ENCODE measurements at places on chromosomes 5 and 9.

GRCh38 chr9:129891569-129891968 is 56.3 kb downstream of the USP20 start:
- DNase-seq = no peak

GRCh38 chr5:160039810-160040470 is 31.0 kb downstream of the TTC1 start:
- DNase-seq = no peak

DNA sequence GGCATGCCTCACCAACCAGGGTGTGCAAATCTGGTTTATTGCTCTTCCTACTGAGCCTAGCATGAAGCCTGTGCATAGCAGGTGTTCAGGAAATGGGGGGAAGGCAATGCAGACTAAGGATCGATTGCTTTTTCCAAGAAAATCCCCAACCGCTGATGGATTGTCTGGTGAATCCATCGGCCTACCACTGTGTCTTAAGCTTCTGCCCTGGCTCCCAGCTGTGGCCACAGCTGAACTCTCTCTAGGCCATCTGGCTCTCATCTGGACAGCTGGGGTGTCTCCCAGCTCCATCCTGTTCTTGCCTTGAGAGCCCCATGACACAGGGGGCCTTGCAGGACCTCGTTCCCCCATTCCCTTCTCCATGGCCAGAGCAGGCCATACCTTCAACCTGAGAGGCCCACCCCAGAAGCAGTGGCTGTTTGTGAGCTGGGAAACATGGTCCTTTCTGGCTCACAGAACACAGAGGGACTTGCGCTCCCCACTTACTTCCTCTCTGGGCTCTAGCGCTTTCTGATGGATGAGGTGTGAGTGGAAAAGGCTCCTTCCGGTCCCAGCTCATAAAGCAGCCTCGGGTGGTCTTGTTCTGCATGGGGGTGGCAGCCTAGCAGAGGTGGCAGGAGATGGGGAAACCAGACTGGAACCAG is 41.8 kb downstream of the COL27A1 start:
- DNase-seq = no peak

DNA sequence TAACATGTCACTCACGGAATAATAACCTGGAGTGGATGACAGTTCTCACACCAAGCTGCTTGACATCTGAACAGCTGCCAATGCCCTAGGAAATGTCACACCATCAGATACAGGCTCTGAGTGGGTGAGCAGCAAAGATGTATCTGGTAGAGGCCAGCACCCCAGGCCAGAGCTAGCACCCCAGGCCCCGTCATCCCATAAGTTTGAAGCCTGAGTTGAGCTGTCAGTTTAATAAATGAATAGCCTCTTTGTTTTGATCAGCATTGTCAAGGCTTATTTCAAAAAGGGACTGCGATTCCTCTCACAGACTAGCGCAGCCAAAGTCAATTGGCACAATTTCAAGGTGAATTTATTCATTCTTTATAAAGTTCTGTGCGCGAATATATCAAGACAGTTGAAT is 1327.1 kb downstream of the MAT2B start:
- no peak for DNase-seq

DNA sequence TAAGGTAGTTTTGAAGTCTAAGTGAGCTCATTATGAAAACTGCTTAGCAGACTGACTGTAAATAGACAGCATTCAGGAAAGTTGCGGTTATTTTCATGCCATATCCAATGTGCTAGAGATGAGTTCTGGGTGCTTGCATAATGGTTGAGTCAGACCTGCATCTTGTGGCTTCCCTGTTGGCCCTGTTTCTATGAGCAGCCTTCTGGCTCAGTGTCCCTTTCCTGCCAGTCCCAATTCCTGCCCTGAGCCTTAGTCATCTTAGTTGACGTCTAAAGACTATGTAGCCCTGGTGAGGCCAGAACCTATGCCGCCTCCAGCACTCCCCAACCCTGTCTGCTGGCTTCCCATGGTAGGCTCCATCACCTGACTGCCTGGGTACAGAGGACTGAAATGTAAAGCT is 76.3 kb upstream of the TNFSF8 start:
- DNase-seq = peak; percentile 13

GRCh38 chr5:33363537-33363936 is 77.2 kb upstream of the TARS1 start:
- no peak for DNase-seq

- DNase-seq = no peak
These were observed 78.6 kb upstream of the MYO10 start for GRCh38 chr5:17014686-17015085.

DNA sequence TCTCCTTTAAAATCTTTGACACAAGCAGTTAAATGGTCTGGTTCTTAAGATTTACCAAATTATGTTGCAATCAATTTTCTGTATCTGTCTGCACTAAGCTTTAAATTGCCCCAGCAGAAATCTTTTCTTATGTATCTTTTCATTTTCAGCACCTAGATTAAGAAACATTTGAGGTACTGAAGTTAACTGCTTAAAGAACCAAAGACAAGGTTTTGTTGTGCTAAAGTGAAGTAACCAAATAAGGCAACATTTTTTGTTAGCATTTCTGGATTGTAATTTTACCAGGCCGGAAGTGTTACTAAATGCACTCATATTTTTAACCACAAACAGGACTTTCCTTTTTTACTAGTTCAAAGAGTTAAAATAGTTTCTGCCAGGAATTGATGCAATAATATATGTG is 24.1 kb upstream of the MTAP start:
- DNase-seq = no peak

- no peak for DNase-seq
These were observed 26.6 kb upstream of the ANGPTL2 start for GRCh38 chr9:127149010-127149409.

GRCh38 chr9:108444400-108445358 is 411.1 kb downstream of the ACTL7B start:
- DNase-seq = peak; percentile 56

DNA sequence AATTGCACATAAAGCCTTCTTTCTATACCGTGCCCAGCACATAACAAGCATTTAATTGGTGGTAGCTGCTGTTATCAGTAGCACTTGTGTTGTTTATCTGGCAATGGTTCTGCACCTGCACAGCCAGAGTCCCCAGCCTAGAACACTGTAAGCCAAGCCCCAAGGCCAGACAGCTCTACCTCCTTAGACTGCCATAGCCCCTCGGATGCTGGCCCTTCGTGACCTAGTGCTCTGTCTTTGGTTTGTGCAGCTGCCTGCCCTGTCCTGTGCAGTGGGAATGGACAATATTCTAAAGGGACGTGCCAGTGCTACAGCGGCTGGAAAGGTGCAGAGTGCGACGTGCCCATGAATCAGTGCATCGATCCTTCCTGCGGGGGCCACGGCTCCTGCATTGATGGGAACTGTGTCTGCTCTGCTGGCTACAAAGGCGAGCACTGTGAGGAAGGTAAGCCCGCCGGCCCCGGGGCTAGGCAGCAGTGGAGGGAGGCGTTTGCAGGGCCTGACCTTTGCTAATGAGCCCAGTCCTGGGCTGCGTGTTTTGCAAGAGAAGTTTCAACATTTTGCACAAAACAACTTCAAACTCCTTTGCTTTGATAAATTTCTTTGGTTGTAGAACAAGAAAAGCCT is 173.3 kb upstream of the WWC1 start:
- no peak for DNase-seq

GRCh38 chr5:125497651-125498050 is 751.2 kb upstream of the ZNF608 start:
- DNase-seq = no peak

DNA sequence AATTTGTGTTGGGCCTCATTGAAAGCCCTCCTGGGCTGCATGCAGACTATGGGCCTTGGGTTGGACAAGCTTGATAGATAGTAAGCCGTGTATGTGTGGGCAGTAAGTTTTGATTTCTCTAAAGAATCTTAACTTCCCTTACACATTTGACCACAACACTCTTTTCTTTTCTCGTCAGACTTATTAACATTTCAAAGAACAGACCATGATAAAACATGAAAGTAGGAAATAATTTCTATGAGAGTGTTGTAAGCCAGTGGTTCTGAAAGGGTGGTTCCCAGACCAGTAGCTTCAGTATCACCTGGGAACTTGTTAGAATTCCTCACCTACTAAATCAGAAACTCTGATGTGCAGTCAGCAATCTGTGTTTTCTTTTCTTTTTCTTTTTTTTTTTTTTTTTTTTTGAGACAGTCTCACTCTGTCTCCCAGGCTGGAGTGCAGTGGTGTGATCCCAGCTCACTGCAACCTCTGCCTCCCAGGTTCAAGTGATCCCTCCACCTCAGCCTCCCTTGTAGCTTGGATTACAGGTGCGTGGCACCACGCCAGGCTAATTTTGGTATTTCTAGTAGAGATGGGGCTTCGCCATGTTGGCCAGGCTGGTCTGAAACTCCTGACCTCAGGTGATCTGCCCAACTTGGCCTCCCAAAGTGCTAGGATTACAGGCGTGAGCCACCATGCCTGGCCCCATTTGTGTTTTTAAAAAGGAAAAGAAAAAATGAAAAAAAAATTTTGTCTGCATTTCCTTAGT is 20.0 kb upstream of the GCNT1 start:
- no peak for DNase-seq

- DNase-seq = no peak
These were observed 47.8 kb downstream of the FXN start for GRCh38 chr9:69083321-69083720.

DNA sequence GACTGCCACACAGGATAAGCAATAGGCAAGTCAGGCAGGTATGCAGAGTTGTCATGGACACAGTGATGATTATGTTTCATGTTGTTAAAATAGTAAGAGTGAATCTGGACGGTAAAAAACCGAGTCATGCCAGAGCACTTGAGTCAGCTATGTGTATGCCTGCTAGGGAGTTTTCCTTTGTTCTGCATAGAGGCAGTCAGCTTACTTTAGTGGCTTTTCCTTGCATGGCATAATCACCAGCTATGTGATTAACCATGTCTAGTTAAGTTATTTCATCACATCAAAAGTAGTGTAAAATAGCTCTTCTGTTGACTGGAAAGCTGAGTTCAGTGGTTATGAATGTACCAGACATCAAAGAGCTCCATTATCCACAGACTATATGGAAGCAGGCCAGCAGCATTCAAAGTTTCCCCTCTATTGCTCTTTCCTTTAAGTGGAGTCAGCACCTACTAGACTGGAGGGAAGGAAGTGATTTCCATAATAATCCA is 989.8 kb downstream of the TLE1 start:
- peak; percentile 18 for DNase-seq
